Activated CD8-positive, alpha-beta memory T cell treated with anti-CD3 and anti-CD28 coated beads for 24 hours (primary cell): ENCODE measurements at places on chromosomes 13 and 19.
A peak's percentile ranks its signal among the peaks of the same experiment; 100 is the strongest.

GRCh38 chr19:30739394-30739793, 367.2 kb downstream of the ZNF536 start:
- DNase-seq = no peak

DNA sequence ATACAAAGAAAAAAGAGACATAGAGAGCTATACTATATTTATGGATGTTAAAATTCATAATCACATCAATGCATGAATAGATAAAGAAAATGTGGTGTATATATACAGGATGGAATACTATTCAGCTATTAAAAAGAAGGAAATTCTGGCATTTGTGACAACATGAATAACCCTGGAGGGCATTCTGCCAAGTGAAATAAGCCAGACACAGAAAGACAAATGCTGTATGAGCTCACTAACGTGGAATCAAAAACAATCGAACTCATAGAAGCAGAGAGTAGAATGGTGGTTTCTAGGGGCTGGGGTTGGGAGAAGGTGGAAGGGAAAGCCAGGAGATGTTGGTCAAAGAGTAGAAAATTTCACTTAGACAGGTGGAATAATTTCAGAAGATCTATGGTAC, 24.0 kb downstream of the UTP14C start:
- no peak for DNase-seq

GRCh38 chr19:3441089-3441985, 39.0 kb downstream of the SMIM24 start:
- no peak for DNase-seq

- DNase-seq = no peak
Measured at GRCh38 chr13:51920267-51920666, 58.5 kb downstream of the CCDC70 start.

GRCh38 chr19:38993271-38993670, 17.7 kb upstream of the FBXO17 start:
- DNase-seq = no peak

DNA sequence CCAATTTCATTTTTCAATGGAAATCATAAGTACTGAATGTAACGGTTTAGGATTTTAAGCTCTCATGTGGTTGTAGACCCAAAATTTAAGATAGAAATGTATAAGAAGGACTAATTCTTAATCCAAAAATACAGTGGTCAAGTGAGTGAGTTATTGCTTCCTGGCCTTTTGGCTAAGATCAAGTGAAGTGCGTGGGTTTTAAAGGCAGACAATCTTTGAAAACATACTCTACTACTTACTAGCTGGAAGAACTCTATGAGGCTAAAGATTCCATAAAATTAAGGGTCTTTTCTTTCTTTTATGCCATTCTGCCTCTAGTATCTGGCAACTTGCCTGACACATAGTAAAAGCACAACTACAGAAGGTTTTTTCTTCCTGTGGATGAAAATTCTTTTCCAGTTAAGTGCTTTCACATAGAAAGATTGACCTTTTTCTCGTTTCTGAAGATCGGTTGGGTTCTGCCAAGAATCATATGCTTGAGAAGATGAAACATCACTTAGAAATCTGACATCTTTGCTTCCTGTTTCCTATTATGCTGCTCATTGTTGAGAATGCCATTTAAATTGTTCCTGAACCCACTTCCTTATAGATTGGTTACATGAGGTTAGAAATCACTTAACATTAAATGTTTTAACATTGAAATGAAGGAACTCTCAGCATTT, 26.4 kb upstream of the SCEL start:
- no peak for DNase-seq

- DNase-seq = no peak
Measured at GRCh38 chr13:46530084-46530935, 22.7 kb upstream of the LRCH1 start.

GRCh38 chr13:45315520-45316167, 25.3 kb downstream of the TPT1 start:
- DNase-seq = no peak

DNA sequence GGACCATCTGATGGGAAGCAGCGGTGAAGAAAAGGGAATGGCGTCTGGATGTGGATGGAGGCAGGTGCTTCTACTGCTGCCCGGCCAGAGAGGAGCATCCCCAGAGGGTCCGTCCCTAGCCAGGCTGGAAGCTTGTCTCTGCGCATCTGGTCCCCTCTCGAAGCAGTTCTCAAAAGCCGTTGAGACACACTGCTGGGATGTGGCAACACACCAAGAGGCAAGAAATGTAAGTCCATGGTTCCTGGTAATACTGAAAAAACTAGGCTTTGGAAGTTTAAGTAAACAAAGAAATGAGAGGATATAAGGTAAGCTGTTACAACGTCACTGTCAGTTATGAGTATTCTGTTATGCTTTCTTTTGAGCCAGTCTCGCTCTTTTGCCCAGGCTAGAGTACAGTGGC, 15.1 kb upstream of the FFAR2 start:
- DNase-seq = no peak

DNA sequence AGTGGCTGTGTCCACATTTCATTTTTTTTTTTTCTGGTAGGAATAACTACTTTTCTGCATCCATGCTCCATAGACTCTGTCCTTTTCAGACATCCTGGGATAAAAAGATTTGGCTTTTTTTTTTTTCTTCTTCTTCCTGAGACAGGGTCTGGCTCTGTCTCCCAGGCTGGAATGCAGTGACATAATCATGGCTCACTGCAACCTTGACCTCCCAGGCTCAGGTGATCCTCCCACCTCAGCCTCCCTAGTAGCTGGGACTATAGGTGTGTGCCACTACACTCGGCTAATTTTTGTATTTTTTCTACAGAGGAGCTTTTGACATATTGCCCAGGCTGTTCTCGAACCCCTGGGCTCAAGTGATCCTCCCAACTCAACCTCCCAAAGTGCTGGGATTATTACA, 4.1 kb upstream of the ICAM3 start:
- no peak for DNase-seq

DNA sequence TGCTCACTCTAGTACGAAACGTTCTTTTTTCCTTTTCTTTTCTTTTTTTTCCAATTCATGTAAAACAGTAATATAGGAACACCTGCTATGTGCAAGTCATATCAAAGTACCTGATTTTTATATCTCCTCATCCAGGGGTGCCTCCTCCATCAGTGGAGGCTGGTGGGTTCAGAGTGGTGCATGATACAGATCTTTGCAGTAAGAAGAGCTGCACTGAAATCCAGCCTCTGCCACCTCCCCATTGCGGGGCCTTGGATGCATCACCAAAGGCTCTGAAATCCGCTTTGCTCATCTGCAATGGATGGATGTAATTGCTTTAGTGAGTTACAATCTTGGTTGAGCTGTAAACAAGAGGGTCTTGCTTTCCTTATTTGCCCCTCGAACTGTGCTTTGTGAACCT, 38.3 kb downstream of the GPR12 start:
- DNase-seq = no peak

DNA sequence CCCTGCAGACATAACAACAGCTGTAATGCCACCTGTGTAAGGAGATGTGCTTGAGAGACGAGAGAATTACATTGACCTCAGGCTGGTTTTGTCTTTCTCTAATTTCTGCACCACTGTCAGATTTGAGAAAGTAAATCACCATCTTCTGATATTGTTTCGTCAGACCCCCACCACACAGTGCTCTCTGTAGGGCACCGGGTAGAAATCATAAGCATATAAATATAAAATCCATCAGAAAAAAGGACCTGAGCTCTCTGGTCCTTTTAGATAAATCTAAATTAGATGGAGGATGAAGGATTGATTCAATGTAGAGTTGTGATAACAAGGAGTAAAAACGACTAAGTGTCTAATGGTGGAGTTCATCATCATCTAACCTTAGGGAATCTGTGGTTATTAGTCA, 1981.0 kb upstream of the PRR20A start:
- no peak for DNase-seq

DNA sequence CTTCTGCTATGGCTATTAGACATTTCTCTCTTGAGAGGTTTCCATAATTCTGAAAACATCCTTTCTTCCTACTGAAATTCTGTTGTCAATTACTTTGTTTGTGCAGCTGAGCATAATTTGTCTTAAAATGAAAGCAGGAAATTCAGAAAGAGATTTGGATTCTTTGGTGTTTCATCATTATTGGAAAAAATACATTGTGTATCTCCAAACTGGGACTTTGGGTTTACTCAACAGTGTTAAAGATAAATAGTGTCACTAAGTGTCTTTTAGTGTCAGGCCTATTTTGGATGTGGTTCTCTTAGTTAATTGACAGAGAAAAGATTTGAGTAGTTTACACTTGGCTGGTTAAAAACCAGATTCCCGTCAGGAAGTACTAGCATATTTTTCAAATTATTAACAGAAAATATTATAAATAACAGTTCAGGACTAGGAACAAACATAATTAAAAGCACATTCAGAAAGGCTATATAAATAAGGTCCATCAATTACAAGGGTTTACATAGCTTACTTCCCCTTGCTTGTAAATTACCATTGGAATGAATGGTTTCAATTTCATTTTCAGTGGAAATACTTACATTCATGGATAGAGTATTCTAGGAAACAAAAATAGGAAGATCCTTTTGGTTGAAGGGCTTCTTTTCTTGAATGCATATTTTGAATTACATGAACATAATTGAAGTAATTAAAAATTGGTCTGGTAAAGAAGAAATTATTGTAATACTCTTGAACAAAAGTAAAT, 483.1 kb downstream of the GPC6 start:
- no peak for DNase-seq

GRCh38 chr13:49220036-49220855, at the start of gene MLNR:
MLNR (plus strand) TSS chr13:49220338; CDS start chr13:49220338, 0 bp downstream.
- peak; percentile 72 for DNase-seq

DNA sequence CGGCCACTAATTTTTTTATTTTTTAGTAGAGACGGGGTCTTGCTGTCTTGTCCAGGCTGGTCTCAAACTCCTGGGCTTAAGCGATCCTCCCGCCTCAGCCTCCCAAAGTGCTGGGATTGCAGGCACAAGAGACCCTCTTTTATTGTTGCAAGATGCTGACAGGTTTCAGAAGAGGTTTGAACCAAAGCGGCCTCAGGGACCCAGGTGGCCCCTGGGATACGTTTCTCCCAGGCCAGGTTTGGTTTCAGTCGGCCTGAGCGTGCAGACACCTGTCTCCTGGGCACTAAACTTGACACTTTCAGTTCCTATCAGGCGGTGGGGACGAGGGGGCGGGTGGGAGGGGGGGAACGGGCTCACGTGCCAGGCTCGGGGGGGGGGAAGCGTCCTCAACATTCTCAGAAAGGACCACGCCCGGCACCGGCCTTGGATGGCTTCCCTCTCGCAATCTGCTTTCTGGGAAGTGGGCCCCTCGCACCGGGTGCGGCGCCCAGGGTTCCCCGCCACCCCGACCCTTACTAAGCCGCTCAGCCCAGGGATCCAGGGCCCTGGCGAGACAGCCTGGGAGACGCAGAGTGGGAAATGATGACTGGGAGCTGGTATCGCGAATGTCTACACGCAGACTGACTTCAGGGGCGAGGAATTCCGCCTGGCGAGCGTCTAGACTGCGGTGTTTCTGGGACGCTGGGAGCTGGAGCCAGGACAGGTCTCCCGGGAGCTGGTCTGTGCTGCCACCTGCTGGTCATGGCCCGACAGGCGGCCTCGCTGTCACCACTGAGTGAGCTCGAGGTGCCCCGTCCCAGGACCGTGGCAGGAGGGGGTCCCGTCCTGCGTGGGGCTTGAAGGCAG, 91.6 kb downstream of the GNG7 start:
- peak; percentile 98 for DNase-seq

DNA sequence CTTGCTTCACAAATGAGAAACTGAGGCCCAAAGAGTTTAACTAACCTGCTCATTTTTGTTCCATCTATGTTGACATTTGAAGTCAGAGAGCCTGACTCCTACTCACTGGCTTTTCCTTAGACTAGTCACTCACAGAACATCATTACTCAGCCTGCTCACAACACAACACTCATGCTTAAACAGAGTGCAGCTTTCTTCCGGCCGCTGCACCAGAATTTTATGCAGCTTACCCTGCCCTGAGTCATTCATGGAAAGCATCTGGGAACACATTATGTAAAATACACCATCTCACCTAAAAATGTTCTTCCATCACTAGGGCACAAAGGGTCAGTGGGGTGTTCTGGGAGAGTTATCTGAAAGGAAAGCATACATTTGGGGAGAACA, 303.4 kb downstream of the SPRY2 start:
- no peak for DNase-seq

DNA sequence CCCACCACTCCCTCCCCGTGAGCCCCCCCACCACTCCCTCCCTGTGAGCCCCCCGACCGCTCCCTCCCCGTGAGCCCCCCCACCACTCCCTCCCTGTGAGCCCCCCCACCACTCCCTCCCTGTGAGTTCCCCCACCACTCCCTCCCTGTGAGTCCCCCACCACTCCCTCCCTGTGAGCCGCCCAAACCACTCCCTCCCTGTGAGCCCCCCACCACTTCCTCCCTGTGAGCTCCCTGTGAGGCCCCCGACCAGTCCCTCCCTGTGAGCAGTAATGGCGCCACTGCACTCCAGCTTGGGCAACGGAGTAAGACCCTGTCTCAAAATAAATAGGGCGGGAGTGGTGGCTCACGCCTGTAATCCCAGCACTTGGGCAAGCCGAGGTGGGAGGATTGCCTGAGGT, 9.9 kb downstream of the ABCA7 start:
- no peak for DNase-seq

- DNase-seq = no peak
Measured at GRCh38 chr19:10797078-10797477, 38.9 kb downstream of the TMED1 start.

- DNase-seq = no peak
Measured at GRCh38 chr19:4624733-4625362, 14.5 kb upstream of the TNFAIP8L1 start.

GRCh38 chr13:67651908-67652465, 421.9 kb upstream of the PCDH9 start:
- DNase-seq = no peak

DNA sequence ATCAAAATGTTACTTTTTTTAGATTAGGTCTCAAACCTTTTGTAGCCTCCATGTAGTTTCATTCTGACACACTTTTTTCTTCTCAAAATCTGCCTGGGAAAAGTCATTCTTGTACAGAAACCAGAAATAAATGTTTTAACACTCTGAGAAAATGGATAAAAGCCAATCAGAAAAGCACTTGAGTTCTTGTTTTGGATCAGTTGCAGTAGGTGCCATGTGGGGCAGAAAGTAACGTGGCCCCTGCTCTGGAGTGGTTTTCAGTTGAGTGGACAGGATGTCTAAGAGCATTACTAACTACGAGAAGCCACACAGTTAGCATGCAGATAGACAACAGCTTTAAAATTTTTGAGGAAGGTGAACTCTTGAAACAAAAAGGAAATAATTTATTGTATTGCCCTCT, 19.1 kb downstream of the GPR183 start:
- DNase-seq = no peak

DNA sequence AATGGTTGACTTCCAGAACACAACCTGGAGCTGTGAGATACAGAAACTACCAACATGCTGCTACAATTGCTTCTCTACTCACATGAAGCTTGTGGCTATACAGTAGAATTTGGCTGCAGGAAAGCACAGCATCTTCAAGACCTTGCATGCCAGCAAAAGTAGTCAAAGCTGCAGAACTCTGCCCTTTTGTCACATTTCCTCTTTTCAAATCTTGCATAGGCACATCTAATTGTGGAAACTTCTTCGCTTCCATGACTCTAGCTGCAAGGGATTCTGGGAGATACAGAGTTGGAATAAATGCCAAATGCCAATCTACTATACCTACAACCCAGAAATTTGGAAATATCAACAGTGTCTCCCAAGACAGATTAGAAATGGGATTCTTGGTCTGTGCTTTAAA, 462.2 kb downstream of the FOXO1 start:
- no peak for DNase-seq
